ENCODE measurements at places on chromosomes 2 and 18. TPM values are rescaled to one million over a fixed set of nuclear protein-coding genes. Genes with fewer than 3 reads are reported as not detected.

- H3K27ac ChIP-seq, result no peak overlapping the region
- DNase-seq, result no peak
- no peaks in the 10 kb centered on the region for H3K36me3 ChIP-seq
- H3K27me3 ChIP-seq, result no peaks in the 10 kb centered on the region
- no peaks in the 10 kb centered on the region for H3K4me1 ChIP-seq
- H3K4me3 ChIP-seq, result no peak overlapping the region
Observed at GRCh38 chr2:56263876-56264275, 80.1 kb downstream of the CCDC85A start.

- no peaks in the 10 kb centered on the region for H3K36me3 ChIP-seq
- no peaks in the 10 kb centered on the region for H3K27me3 ChIP-seq
- no peak overlapping the region for H3K4me3 ChIP-seq
- DNase-seq, result peak; percentile 29
- H3K27ac ChIP-seq, result no peak overlapping the region
Observed at GRCh38 chr2:118881490-118882129, 34.2 kb upstream of the EN1 start.

GRCh38 chr2:181613241-181613640, 43.7 kb downstream of the CERKL start:
- no peak overlapping the region for H3K4me3 ChIP-seq
- no peak overlapping the region for H3K27ac ChIP-seq
- no peak for DNase-seq
- no peaks in the 10 kb centered on the region for H3K36me3 ChIP-seq
- no peaks in the 10 kb centered on the region for H3K4me1 ChIP-seq

GRCh38 chr2:161102770-161103450, 57.3 kb upstream of the TANK start:
- H3K4me3 ChIP-seq, result no peak overlapping the region
- H3K27me3 ChIP-seq, result no peaks in the 10 kb centered on the region
- no peak for DNase-seq
- no peaks in the 10 kb centered on the region for H3K4me1 ChIP-seq
- no peaks in the 10 kb centered on the region for H3K36me3 ChIP-seq

GRCh38 chr2:224799691-224800090, 83.5 kb upstream of the CCDC195 start:
- no peak for DNase-seq
- H3K27me3 ChIP-seq, result no peaks in the 10 kb centered on the region
- H3K36me3 ChIP-seq, result peaks cover 90% of the 10 kb centered on the region
- H3K4me1 ChIP-seq, result no peaks in the 10 kb centered on the region

DNA sequence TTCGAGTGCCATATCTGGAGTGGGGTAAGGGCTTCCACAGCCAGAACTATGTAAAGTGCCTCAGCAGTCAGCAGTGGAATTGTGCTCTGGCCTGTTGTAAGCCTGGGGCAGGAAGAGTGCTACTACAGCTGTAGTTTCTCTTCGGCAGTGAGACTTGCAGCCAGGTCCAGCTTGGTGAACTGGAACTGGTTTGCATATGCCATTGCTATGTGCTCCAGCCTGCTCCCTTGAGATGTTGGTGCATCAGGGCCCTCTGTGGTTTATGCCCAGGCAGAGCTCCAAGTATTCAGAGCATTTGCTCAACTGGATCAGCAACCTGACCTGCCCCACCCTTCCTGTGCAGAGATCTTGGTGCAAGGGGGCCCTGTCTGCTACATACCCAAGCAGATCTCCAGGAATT, 47.8 kb downstream of the ZNF804A start:
- H3K27ac ChIP-seq, result no peak overlapping the region
- no peak for DNase-seq
- H3K27me3 ChIP-seq, result no peaks in the 10 kb centered on the region
- H3K36me3 ChIP-seq, result no peaks in the 10 kb centered on the region

- no peak for DNase-seq
- H3K4me1 ChIP-seq, result no peaks in the 10 kb centered on the region
- H3K27me3 ChIP-seq, result no peaks in the 10 kb centered on the region
Observed at GRCh38 chr2:100986157-100986556, 15.9 kb upstream of the RPL31 start.

DNA sequence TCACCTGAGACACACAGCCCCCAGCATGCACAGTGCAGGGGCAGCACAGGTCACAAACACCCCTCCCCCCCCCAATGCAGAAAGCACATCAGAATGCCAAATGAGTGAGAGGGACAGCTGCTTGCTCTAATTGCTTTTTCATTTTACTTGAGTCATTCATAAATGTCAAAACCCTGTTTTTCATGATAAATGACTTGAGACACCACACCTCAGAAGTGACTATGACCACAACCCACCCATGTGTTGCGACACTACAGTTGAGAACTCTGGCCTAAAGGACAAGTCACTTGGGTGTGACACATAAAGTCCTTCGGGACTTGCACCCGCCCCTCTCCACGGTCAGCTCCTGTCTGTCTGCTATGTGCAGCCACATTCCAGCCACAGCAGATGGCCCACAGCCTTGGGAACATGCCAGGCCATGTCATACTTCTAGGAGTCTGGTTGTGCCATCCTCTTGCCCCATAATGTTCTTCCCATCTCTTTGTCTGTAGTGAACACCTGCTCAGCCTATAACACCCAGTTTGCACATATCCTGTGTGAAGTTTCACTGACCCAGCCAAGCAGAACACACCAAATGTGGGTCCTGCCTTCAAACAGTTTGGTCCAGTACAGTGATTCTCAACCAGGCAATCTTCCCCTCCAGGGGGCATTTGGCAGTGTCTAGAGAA, 30.2 kb upstream of the RIOK3 start:
- H3K4me3 ChIP-seq, result no peak overlapping the region
- no peaks in the 10 kb centered on the region for H3K36me3 ChIP-seq
- H3K4me1 ChIP-seq, result peaks cover 7% of the 10 kb centered on the region
- H3K27ac ChIP-seq, result no peak overlapping the region
- DNase-seq, result no peak

DNA sequence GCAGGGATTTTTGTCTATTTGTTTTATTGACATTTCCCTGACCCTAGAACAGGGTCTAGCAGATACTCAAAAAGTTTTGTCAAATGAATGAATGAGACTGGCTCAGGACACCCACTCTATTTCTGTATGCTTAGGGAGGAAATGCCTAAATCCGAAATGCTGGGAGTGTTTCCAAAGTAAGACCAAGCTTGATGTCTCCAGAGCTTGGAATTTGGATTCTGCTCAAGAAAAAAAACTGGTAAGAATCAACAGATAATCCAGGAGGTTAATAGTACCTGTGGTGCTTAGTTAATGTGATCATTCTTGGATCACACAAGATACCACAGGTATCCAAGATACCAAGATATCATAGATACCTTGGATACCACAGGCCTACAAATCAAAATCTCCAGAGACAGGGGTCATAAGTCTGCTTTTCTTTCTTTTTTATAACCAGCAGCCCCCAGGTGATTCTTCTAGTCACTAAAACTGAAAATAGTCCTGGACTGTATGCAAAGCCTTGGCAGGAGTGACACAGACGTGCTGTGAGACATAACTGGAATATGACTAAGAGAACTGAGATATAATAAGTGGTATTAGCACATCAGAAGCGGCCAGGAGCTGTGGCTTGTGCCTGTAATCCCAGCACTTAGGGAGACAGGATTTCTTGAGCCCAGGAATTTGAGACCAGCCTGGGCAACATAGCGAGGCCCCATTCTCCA, 39.9 kb upstream of the SP3 start:
- H3K4me1 ChIP-seq, result no peaks in the 10 kb centered on the region
- no peak overlapping the region for H3K27ac ChIP-seq
- H3K27me3 ChIP-seq, result no peaks in the 10 kb centered on the region
- no peak for DNase-seq
- H3K4me3 ChIP-seq, result no peak overlapping the region

GRCh38 chr2:159908623-159909022, 110.6 kb upstream of the CD302 start:
- peaks cover 8% of the 10 kb centered on the region for H3K4me1 ChIP-seq
- no peak overlapping the region for H3K27ac ChIP-seq
- no peaks in the 10 kb centered on the region for H3K27me3 ChIP-seq
- no peaks in the 10 kb centered on the region for H3K36me3 ChIP-seq
- no peak for DNase-seq

- DNase-seq, result no peak
- H3K27me3 ChIP-seq, result no peaks in the 10 kb centered on the region
- H3K4me1 ChIP-seq, result no peaks in the 10 kb centered on the region
- H3K36me3 ChIP-seq, result no peaks in the 10 kb centered on the region
Observed at GRCh38 chr18:29154758-29155725, 978.1 kb upstream of the CDH2 start.

DNA sequence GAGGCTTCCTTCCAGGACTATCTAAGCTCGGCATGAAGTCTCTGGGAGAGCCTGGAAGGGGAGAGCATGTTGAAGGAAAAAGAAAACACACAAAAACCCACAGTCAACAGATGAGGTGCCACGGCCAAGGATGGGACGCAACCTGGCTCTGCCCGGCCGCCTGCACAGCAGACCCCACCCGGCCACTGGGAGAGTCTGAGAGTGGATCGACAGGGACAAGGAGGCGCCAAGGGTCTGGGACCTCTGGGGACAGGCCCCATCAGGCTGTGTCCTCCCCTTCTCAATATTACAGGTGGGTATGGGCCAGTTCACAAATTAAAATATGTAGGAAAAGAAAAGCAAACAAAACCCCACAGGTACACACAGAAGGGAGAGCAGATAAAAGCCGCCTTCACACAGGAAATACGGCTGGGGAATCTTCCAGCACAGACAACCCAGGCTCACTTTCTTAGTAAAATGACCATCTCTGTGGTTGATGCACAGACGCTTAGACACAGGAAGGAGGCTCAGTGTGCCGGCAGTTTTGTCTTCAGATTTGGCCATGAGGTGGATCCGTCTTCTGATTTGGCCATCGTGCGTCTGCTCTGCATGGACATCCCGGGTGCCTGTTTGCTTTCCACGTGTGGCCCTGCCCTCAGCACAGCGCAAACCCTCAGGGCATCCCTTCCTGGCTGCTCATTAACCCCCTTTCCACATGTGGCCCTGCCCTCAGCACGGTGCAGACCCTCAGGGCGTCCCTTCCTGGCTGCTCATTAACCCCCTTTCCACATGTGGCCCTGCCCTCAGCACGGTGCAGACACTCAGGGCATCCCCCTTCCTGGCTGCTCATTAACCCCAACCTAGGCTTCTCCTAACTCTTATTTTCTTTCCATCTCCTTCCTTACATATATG, 138.4 kb downstream of the EIPR1 start:
- peaks cover 48% of the 10 kb centered on the region for H3K4me1 ChIP-seq
- DNase-seq, result no peak
- H3K27me3 ChIP-seq, result no peaks in the 10 kb centered on the region
- H3K27ac ChIP-seq, result no peak overlapping the region
- H3K4me3 ChIP-seq, result peak overlapping the region; percentile 14
- H3K36me3 ChIP-seq, result no peaks in the 10 kb centered on the region

- no peak overlapping the region for H3K4me3 ChIP-seq
- DNase-seq, result no peak
- H3K27ac ChIP-seq, result no peak overlapping the region
- H3K27me3 ChIP-seq, result no peaks in the 10 kb centered on the region
- no peaks in the 10 kb centered on the region for H3K36me3 ChIP-seq
Observed at GRCh38 chr2:198178766-198179165, 374.4 kb downstream of the PLCL1 start.

DNA sequence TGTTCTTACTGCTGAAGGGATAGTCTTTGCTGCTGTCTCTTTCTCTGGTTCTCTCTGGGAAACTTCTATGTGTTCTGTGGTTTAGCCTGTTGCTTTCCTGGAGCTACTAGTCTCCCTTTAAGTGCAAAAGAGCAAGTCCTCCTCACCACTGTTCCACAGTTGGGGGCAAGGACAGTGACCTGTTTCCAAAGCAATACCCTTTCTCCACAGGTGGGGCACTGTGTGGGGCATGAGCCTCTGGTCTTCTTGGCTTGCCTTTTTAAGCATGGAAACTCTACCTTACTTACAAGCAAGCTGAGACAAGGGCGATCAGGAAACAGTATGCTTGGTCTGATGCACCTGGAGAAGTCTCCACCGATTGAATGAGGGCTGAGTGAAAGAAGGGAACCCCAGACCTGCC, 156.7 kb downstream of the CPS1 start:
- no peak overlapping the region for H3K27ac ChIP-seq
- no peaks in the 10 kb centered on the region for H3K36me3 ChIP-seq
- no peaks in the 10 kb centered on the region for H3K27me3 ChIP-seq
- H3K4me1 ChIP-seq, result no peaks in the 10 kb centered on the region
- H3K4me3 ChIP-seq, result no peak overlapping the region

DNA sequence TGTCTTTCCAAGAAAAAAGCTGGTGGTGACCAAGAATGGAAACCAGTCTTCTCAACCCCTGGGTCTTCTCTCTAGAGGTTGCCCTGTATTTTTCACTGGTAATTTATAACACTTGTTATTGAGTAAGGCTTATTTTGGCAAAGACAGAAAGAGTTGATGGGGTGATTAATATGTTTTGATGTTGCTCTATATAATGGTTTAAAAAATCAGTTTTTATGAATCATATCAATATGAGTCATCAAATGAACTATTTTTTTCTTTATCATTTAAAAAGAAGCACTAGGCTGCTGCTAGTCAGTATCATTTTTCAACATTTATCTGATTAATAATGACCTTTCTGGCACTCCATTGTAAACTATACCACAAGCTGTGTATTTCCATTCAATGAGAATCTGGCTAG, 1142.2 kb downstream of the LRP1B start:
- no peaks in the 10 kb centered on the region for H3K27me3 ChIP-seq
- no peak for DNase-seq

DNA sequence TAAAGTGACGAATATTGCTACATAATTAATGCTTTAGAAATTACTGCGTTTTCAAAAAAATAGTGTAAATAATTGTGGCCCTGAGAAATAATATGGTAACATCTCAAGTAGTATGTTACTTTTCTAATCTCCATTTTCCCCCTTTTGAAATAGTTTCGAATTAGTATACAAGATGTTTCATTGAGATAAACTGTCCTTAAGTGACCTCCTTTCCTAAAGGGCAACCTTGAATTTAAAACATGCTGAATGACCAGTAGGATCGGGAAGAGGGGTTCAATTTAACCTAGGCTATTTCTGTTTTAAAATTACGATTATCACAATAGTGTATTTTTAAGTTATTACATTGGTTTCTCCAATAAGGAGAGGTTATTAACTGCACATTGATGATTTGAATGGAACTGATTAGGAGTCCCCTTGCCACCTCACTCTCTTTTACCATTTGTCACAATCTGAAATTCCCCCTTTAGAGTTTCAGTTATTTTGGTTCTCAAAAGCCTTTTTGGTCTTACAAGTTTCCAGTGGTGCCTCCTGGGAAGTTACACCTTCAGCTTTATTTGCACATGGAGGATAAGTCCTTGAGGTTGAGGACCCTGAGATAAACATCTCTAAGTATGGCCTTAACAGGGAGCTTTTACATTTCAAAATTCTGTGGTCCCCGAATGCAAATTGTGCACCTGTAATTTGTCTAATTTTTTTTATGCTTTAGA, 2.3 kb downstream of the ACTR3 start:
- H3K4me1 ChIP-seq, result peaks cover 77% of the 10 kb centered on the region
- no peak for DNase-seq
- H3K27me3 ChIP-seq, result no peaks in the 10 kb centered on the region
- peak overlapping the region; percentile 42 for H3K4me3 ChIP-seq

The ALPG gene
- total RNA-seq, result not detected

The SLC19A3 gene
- total RNA-seq, result not detected

The ALK gene
- total RNA-seq, result not detected

The MROH2A gene
- total RNA-seq, result not detected

The CFAP65 gene
- total RNA-seq, result not detected

The RNF144A gene
- 13.5 TPM for total RNA-seq

The NEURL3 gene
- total RNA-seq, result not detected

The ALPP gene
- not detected for total RNA-seq
